ENCODE measurements at places on chromosomes 11 and 22. TPM values are rescaled to one million over a fixed set of nuclear protein-coding genes. Genes with fewer than 3 reads are reported as not detected.

IMMP1L gene
- total RNA-seq = 17.7 TPM

SCGB1D2 gene
- not detected for total RNA-seq

SIK3 gene
- 21.4 TPM for total RNA-seq

OR2AG1 gene
- total RNA-seq = not detected

C22orf15 gene
- not detected for total RNA-seq

MS4A6E gene
- total RNA-seq = not detected

Data from skeletal muscle tissue (tissue), 5 donors.